Stimulated activated CD8-positive, alpha-beta memory T cell treated with anti-CD3 and anti-CD28 coated beads, Interleukin-7, amount 100 ng/mL, for 4 hours (primary cell): ENCODE measurements at places on chromosomes 5 and 9.

- no peak for DNase-seq
Measured at GRCh38 chr5:95519151-95519550, 35.6 kb downstream of the SKIC3 start.

DNA sequence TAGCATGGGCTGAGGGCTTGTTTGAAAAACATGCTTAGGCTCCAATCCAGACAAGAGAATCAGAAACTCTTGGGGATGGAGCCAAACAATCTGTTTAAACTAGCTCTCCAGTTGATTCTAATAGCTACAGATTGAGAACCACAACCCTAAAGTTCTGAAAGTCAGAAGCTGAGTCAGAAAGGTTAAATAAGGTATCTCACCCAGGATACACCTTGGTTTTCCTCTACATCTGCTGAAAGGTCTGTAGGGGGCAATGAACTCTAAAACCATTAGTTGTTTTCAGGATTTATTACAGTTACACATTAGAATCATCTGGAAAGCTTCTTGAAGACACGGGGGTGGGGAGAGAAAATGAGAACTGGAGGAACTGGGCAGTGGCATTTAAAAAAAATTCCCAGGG lies 5.7 kb downstream of the GFM2 start:
- DNase-seq, result no peak

DNA sequence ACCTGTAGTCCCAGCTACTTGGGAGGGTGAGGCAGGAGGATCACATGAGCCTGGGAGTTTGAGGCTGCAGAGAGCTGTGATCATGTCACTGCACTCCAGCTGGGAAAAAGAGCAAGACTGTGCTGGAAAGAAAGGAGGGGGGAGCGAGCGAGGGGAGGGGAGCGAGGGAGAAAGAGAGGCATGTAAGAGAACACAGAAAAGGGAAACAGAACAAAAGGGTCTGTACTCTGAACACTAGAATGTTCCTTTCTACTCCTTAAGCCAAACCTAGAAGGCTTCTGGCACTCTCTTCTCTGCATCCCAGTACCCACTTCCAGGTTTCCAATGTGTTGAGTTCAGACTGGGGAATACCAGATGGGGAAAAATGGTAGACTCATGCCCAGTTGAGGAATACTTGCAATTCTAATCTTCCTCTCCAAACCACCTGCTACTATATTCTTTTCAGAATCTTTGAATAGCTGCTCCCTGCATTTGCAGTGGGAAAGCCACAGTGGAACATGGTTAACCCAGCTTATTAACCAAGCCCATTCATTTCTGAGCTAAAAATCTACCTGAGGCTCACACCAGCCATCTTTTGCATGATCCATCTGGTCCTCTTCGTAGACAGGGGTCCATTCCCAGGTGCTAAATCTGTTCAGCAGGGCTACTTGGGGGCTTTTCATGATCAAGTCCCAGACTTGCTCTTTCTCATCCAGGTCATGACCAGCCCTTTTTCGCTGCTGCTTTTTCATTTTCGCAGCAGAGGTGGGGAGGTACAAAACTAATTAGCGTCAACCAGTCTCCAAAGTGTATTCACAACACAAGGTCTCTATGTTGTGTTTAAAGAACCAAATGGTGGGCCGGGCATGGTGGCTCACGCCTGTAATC lies 34.9 kb downstream of the SEMA4D start:
- no peak for DNase-seq

DNA sequence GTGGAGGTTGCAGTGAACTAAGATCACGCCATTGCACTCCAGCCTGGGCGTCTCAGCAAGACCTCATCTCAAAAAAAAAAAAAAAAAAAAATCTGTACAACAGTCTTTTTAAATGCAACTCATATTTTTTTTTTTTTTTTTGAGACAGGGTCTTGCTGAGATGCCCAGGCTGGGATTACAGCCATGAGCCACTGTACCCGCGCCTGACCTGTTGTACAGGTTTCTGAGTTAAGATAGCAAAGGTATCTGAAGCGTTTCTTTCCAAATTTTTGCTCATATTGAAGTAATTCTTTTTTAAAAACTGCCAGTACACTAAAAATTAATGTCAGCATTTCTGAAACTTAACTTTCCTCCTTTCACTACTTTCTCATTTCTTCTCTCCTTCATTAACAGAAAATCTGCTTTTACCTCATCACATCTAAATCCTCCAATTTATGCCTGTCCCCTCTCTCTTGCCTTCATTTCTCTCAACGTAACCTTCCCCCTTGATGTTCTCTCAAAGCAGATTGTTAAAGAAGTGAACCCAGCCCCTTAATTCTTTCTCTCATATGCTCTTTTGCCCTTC lies 3.3 kb upstream of the SNX24 start:
- no peak for DNase-seq

DNA sequence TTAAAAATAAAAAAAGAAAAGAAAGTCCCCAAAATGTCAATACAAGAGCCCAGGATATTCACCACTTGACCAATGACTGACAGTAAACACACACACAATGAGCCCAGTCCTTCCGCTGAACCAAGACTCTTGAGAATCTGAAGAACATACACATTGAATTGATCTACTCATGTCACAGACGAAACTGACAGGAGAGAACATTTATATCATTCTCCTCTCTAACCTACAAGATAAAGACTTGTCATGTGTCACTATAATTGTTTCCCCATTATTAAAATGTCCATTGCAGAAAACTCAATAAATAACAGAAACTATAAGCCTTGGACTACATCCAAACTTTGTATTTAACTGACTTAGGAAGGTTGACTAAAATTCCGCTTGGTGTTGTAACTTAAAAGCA lies 296.7 kb downstream of the EPB41L4A start:
- DNase-seq, result no peak

- no peak for DNase-seq
Measured at GRCh38 chr5:144352732-144353317, 182.2 kb downstream of the KCTD16 start.

DNA sequence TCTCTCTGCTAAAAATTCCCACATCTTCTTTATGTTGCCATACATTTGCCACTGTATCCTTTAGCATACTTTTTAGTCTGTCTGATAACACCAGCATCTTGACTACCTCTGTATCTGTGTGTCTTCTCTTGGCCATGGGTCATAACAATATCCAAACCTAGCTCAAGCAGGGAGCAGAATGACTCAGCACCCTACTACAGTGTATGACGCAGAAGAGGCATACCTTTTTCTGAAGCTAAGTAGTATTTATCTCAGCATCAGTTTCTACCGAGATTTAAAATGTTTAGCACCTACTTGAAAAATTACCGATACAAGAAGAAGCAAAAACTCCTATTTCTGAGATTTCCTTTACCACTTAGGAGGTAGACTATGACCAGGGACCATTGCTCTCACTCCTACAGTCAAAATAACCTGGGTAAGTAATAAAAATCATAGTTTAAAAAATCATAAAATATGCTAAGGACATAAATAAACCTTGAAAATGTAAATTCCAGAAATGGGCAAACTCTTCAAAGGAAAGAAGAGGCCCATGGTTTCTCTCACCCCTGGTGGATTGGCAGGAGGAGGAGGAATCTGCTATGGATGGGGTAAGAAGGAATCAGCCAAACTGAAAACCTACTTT lies 286.5 kb downstream of the MAST4 start:
- no peak for DNase-seq

GRCh38 chr9:28961623-28962022 lies 1388.3 kb upstream of the C9orf72 start:
- no peak for DNase-seq

- DNase-seq, result no peak
Measured at GRCh38 chr9:23587433-23587832, 238.6 kb downstream of the ELAVL2 start.

DNA sequence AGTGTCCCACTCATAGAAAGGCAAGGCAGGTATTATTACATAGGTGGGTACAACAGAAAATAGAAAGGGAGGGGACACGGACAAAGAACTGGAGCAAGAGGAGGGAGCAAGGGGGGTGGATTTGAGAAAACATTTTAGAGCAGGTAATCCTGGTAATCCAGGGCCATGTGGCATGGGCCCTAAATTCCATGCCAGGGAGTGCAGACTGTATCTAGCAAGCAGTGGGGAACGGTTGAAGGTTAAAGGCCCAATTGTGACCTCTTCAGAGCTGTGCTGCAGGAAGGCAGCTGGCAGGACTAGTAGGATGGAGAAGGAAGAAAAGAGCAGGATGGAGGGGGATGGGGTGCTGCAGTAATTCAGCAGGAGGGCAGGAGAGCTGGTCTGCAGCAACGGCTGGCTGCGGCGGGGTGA lies 75.2 kb downstream of the PDE6A start:
- no peak for DNase-seq
